Ovary (tissue), 10 donors: ENCODE measurements at places on chromosomes 7 and 10. TPM values are rescaled to one million over a fixed set of nuclear protein-coding genes. Genes with fewer than 3 reads are reported as not detected.

CCDC172 gene
- not detected for total RNA-seq

- no peak for DNase-seq
- H3K36me3 ChIP-seq = no peaks in the 10 kb centered on the region
- peaks cover 2% of the 10 kb centered on the region for H3K4me1 ChIP-seq
- no peaks in the 10 kb centered on the region for H3K27me3 ChIP-seq
- H3K27ac ChIP-seq = no peak overlapping the region
- H3K4me3 ChIP-seq = no peak overlapping the region
These were observed 98.0 kb upstream of the ELMO1 start for GRCh38 chr7:37546677-37547076.

TSC22D4 gene
- 57.3 TPM for total RNA-seq

GRCh38 chr7:134940729-134941128 is 45.6 kb upstream of the AGBL3 start:
- H3K4me1 ChIP-seq = peaks cover 1% of the 10 kb centered on the region
- no peak overlapping the region for H3K4me3 ChIP-seq
- DNase-seq = no peak
- H3K27me3 ChIP-seq = no peaks in the 10 kb centered on the region

GDF2 gene
- total RNA-seq = not detected

- no peak overlapping the region for H3K4me3 ChIP-seq
- H3K4me1 ChIP-seq = peaks cover 1% of the 10 kb centered on the region
- no peak overlapping the region for H3K27ac ChIP-seq
- no peaks in the 10 kb centered on the region for H3K27me3 ChIP-seq
These were observed 5.5 kb upstream of the MDFIC start for GRCh38 chr7:114916261-114916892.

- no peak overlapping the region for H3K4me3 ChIP-seq
- no peak for DNase-seq
- H3K27ac ChIP-seq = no peak overlapping the region
- H3K4me1 ChIP-seq = no peaks in the 10 kb centered on the region
These were observed 50.8 kb downstream of the KCNH2 start for GRCh38 chr7:150927157-150927955.

DNA sequence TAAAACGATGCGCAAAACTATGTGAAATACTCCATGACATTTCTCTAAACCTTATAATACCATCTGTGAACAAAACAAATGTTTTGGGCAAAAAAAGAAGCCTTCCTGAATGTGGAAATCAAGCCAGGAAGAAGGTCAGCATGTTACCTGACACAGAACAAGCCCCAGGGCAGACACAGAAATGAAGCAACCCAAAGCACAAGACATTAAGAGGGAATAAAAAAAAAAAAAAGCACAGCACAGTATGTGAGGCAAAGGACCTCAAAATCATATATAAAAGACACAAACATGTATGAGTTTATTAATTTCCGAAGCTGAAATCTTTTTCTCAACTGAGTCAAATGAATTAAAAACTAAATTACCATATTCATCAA is 161.8 kb downstream of the SKIDA1 start:
- no peaks in the 10 kb centered on the region for H3K36me3 ChIP-seq
- no peak for DNase-seq
- H3K27me3 ChIP-seq = no peaks in the 10 kb centered on the region
- no peak overlapping the region for H3K4me3 ChIP-seq
- peaks cover 8% of the 10 kb centered on the region for H3K4me1 ChIP-seq

DNA sequence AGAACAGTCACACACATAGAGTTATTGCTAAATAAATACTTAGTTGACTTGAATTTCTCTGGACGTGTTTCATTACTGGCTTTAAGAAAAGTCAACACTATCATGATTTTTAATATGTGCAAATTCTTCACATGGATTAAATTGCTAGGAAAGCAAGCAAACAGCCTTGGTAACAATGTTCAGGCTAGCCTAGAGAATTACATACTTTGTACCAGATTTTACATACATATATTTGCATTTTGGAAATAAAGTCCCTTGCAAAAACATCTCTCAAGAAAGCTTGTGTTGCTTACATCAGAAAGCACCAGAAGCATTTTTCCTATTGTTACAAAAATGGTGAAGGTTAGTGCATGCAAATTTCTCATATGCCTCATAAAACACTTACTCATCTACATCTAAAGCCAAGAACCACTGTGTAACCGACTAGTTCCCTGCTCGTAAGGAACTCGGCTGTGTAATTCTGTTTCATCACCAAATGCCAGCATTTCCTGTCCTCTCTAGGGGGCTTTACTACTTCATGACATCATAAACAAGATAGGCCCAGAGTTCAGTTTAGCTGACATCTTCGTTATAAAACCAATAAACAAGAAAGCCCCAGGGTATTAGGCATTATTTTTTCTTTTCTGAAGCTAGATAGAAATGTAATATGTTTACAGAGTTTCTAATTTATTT is 87.8 kb downstream of the CFAP58 start:
- H3K27ac ChIP-seq = no peak overlapping the region
- H3K4me3 ChIP-seq = no peak overlapping the region
- H3K27me3 ChIP-seq = no peaks in the 10 kb centered on the region
- H3K4me1 ChIP-seq = no peaks in the 10 kb centered on the region
- H3K36me3 ChIP-seq = no peaks in the 10 kb centered on the region

DNA sequence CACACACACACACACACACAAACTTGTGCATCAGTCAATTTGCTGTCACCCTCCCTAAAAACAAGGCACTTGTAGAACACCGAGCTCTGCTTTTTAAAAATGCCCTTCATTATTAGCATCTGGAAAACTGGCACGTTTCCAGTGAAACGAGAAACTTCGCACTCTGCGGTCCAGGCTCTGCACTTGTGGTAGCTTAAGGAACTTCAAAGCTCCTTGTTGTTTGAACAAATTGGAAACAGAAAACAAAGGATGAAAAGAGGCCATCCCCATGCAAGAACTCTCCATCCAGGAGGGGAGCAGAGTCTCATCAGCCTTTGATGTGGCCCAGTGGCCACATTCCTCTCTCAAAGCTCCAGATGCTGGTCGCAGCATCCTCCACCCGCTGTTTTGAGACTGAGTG is 105.1 kb downstream of the C10orf90 start:
- peaks cover 1% of the 10 kb centered on the region for H3K4me1 ChIP-seq
- H3K27me3 ChIP-seq = no peaks in the 10 kb centered on the region
- no peak overlapping the region for H3K4me3 ChIP-seq
- DNase-seq = no peak

- no peak for DNase-seq
- no peak overlapping the region for H3K27ac ChIP-seq
- H3K27me3 ChIP-seq = no peaks in the 10 kb centered on the region
- H3K36me3 ChIP-seq = no peaks in the 10 kb centered on the region
These were observed 240.1 kb upstream of the ADARB2 start for GRCh38 chr10:1977461-1977860.

SAMD9 gene
- 10.2 TPM for total RNA-seq

CPN1 gene
- not detected for total RNA-seq

GRCh38 chr10:29119374-29119773 is 169.5 kb upstream of the LYZL1 start:
- no peaks in the 10 kb centered on the region for H3K27me3 ChIP-seq
- no peak overlapping the region for H3K4me3 ChIP-seq
- no peaks in the 10 kb centered on the region for H3K36me3 ChIP-seq
- DNase-seq = peak; percentile 64
- H3K27ac ChIP-seq = no peak overlapping the region

SPDYE16 gene
- total RNA-seq = 0.53 TPM

TMEM178B gene
- total RNA-seq = 0.11 TPM

- H3K4me1 ChIP-seq = no peaks in the 10 kb centered on the region
- H3K27ac ChIP-seq = no peak overlapping the region
- peak; percentile 30 for DNase-seq
- H3K36me3 ChIP-seq = no peaks in the 10 kb centered on the region
These were observed 433 bp upstream of the PLXNA4 start for GRCh38 chr7:132576721-132577085.

DNA sequence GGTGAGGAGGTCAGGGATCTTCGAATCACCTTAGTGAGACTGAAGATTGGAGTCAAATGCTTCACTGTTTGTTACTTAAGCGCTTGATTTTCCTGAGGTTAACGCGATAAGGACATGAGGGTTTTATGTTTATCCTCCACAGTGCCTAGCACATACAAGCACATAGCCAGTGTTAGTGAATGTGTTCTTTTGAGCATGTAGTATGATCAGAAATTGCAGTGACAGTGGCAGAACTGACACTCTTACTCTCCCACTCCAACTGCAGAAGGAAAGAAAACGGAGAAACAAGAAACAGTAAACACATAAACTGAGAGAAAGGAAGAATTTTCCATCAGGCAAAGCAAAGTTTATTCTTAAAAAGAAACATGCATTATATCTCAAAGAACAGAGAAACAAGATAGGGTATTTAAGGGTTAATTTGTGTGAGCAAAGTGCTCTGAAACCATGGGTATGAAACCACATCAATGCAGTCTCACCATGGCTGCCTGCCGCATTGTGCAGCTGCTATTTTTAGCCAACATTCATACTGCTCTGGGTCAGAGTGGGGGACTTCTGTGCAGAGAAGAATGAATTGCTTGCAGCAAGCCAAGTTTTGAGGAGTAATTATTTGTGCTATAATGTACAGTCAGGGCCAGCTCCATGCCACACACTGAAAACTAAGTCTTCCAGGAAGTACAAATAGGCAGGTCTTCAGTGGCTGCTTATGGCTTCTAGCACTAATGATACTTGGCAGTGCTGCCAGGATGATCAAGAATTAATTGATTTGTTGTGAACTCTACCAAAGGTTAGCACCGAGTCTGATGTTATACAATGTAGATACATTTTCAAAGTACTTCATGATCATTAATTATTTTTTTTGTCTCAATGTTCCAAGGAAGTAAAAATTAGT is 152.0 kb downstream of the MACC1 start:
- DNase-seq = no peak
- H3K27me3 ChIP-seq = no peaks in the 10 kb centered on the region
- H3K4me1 ChIP-seq = peaks cover 2% of the 10 kb centered on the region
- no peaks in the 10 kb centered on the region for H3K36me3 ChIP-seq

GRCh38 chr10:13624630-13625029 is 37.9 kb downstream of the PRPF18 start:
- no peak overlapping the region for H3K4me3 ChIP-seq
- H3K4me1 ChIP-seq = peaks cover 1% of the 10 kb centered on the region
- no peak for DNase-seq
- H3K27me3 ChIP-seq = no peaks in the 10 kb centered on the region

BMPER gene
- 2.9 TPM for total RNA-seq

DNA sequence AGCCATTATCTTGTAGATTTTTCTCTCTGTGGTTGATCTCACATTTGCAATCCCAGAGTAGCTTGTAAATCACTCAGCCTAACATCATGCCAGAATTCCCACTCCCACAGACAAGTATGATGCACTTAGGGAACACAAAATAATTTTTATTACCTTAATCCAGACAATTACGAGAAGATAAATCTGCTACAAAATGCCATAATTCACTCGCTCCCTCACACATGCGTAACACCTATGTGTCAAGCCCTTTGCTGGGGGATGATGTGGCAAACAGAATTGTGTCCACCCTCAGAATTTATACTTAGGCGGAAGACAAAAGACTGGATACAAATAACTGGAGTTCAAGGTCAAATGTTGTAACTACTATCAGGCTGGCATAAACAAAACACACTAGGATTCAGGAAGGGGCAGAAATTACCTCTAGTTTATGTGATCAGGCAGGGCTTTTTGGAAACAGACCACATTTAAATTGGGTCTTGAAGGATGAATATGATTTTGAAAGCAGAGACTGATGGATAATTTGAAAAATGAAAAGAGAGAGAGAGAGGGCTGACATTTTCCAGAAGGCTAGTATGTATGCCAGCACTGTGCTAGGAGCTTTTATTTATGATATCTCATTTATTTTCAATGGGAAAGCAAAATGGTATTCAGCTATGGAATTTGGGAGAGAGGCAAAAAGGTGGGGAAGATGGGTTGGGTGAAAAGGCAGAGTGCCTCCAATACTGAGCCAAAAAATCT is 69.8 kb downstream of the DOCK4 start:
- peaks cover 8% of the 10 kb centered on the region for H3K4me1 ChIP-seq
- H3K4me3 ChIP-seq = no peak overlapping the region
- H3K36me3 ChIP-seq = no peaks in the 10 kb centered on the region
- H3K27me3 ChIP-seq = no peaks in the 10 kb centered on the region

DNA sequence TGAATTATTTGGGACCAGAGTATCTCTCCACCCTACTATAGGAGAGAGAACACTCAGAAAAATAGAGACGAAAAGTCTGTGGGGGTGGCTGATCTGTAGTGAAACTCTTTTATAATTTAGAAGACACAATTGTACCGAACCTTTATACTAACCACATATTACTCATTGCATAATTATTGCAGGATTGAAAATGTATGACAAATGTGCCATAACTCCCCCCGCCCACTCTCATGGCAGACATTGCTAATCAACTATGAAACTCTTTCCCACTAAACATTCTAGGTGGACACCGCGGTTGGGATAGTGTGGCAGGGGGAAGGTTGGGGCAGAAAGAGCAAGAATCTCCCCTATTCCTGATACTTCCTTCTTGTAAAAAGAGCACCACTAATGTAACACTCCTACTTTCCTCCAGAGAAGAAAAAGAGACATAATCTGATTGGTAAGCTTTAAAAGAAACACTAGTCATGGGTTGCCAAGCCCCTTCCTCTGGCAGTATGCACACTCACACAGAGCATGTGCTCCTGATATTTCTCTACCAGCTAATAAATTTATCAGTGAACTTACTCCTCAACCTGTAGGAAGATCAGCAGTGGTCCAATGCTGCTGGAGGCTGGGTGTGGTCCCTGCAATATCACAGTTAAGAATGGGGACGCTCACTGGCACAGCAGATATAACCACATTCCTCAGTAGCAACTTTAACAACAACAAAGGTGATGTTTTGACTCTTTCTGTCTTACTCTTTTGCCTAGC is 18.7 kb upstream of the ARID5B start:
- peaks cover 2% of the 10 kb centered on the region for H3K4me1 ChIP-seq
- H3K36me3 ChIP-seq = no peaks in the 10 kb centered on the region
- H3K4me3 ChIP-seq = no peak overlapping the region
- H3K27ac ChIP-seq = no peak overlapping the region
- no peak for DNase-seq

DNA sequence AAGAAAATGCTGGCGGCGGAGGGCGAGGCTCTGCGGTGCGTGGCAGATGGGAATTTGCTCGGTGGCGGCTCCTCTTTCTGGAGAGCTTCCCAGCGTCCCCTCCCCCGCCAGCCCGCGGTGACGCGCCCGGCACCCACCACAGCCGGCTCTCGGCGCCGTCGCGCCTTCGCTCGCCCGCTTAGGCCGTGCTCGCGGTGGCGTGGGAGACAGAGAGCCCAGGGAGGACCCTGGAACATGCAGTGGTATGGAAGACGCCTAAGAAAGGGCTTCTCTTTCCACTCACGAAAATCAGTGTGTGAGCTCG is 576 bp upstream of the CSGALNACT2 start:
- DNase-seq = peak; percentile 81
- peak overlapping the region; percentile 96 for H3K27ac ChIP-seq
- H3K36me3 ChIP-seq = no peaks in the 10 kb centered on the region
- peaks cover 4% of the 10 kb centered on the region for H3K4me1 ChIP-seq
- no peaks in the 10 kb centered on the region for H3K27me3 ChIP-seq

MINPP1 gene
- 9.8 TPM for total RNA-seq

GRCh38 chr7:50664461-50664922 is 99.3 kb upstream of the DDC start:
- no peak overlapping the region for H3K27ac ChIP-seq
- H3K36me3 ChIP-seq = no peaks in the 10 kb centered on the region
- no peak for DNase-seq
- peaks cover 15% of the 10 kb centered on the region for H3K4me1 ChIP-seq
- H3K27me3 ChIP-seq = no peaks in the 10 kb centered on the region
- H3K4me3 ChIP-seq = no peak overlapping the region
